Sigmoid colon (tissue), 7 donors: ENCODE measurements at places on chromosomes 11 and 22. TPM values are rescaled to one million over a fixed set of nuclear protein-coding genes. Genes with fewer than 3 reads are reported as not detected.
A peak's percentile ranks its signal among the peaks of the same experiment; 100 is the strongest.

- H3K27ac ChIP-seq, result peak overlapping the region; percentile 93
- peak overlapping the region; percentile 90 for H3K4me3 ChIP-seq
- DNase-seq, result peak; percentile 69
- peaks cover 38% of the 10 kb centered on the region for H3K36me3 ChIP-seq
- no peaks in the 10 kb centered on the region for H3K27me3 ChIP-seq
Measured at GRCh38 chr11:57321388-57322255, 3.1 kb downstream of the TNKS1BP1 start.

DNA sequence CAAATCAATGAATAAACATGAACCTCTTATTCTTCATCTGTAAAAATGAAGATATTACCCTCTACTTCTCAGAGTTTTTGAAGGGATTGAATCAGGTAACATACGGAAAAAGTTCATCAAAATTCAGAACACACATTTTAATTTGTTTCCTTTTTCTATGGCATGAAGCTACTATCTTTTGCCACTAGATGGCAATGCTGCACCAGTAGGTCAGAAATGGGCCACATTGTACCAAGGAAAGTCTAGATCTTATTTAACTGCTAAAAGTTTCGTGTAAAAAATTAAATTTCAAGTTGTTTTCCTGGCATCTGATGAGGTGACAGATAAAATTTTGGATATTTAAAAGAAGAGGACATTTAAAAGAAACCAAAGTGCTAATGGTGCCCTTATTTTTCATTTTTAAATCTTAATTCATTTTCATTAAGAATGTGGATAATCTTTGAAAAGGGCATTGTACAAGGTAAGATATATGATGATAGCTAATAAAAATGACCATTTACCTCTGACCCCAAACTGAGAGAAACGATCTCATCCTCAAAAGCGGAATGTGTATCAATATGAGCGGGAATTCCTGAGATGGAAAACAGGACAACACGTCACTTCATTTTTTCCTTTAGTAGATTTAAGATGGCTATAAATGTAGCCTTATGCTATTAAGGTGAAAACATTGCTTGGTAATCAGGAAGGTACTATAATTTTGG is 16.1 kb downstream of the ALKBH8 start:
- H3K4me1 ChIP-seq, result no peaks in the 10 kb centered on the region
- no peaks in the 10 kb centered on the region for H3K27me3 ChIP-seq
- no peak overlapping the region for H3K27ac ChIP-seq
- H3K36me3 ChIP-seq, result peaks cover 13% of the 10 kb centered on the region

- no peaks in the 10 kb centered on the region for H3K4me1 ChIP-seq
- H3K36me3 ChIP-seq, result no peaks in the 10 kb centered on the region
- no peaks in the 10 kb centered on the region for H3K27me3 ChIP-seq
- DNase-seq, result no peak
Measured at GRCh38 chr11:67345247-67345919, 8.0 kb downstream of the POLD4 start.

The TMEM225 gene
- not detected for total RNA-seq

DNA sequence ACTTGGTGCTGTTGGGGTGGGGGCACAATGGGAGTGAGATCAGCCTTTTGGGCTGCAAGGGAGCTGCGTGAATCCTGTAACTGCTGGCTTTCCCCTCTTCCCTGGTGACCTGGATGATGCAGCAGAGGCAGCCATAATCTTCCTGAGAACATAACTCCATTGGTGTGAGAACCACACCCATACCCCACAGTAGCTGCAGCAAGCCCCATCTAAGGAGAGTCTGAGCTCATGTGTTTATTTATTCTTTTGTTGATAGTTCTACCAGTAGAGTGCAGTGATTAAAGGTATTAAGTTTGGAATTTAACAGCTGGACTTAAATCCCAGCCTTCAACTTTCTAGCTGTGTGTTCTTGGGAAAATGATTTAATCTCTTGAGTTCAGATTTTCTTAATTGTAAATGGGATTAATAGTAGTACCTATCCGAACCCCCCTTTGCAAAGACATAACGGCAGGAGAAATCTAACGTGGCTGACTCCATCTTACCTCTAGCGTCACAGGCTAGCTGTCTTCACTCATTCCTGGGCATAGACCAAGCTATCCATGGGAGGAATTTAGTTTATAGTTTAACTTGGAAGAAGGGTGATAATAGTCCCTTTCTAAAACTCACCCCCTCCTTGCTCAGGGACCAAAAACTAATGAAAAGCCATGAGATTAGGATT is 385.0 kb upstream of the DDI1 start:
- no peaks in the 10 kb centered on the region for H3K36me3 ChIP-seq
- no peaks in the 10 kb centered on the region for H3K27me3 ChIP-seq
- H3K4me3 ChIP-seq, result no peak overlapping the region
- no peak for DNase-seq
- H3K27ac ChIP-seq, result no peak overlapping the region

GRCh38 chr11:96744697-96745096 is 354.9 kb downstream of the JRKL start:
- no peaks in the 10 kb centered on the region for H3K4me1 ChIP-seq
- H3K27me3 ChIP-seq, result no peaks in the 10 kb centered on the region
- no peak overlapping the region for H3K4me3 ChIP-seq
- no peaks in the 10 kb centered on the region for H3K36me3 ChIP-seq
- H3K27ac ChIP-seq, result no peak overlapping the region

The RAPSN gene
- total RNA-seq, result 0.36 TPM

The KCNJ11 gene
- total RNA-seq, result 0.16 TPM
